Neural cell (in vitro differentiated cells): ENCODE measurements at places on chromosomes 3 and 15. TPM values are rescaled to one million over a fixed set of nuclear protein-coding genes. Genes with fewer than 3 reads are reported as not detected.

The CSPG4 gene
- polyA plus RNA-seq, result not detected in 2 replicates

The MYO5A gene
- 43.8 and 45.2 TPM in 2 replicates for polyA plus RNA-seq

The OR5K2 gene
- not detected in 2 replicates for polyA plus RNA-seq

The NR1I2 gene
- 0.53 and 0.72 TPM in 2 replicates for polyA plus RNA-seq

The LHFPL4 gene
- 37.1 and 37.4 TPM in 2 replicates for polyA plus RNA-seq

The EIF4A2 gene
- polyA plus RNA-seq, result 2,975 and 3,298 TPM in 2 replicates

The FAM43A gene
- polyA plus RNA-seq, result 0.59 and 0.82 TPM in 2 replicates

The ITPKA gene
- 0.20 and 1.1 TPM in 2 replicates for polyA plus RNA-seq
